ENCODE measurements at places on chromosomes 7 and 10.

DNA sequence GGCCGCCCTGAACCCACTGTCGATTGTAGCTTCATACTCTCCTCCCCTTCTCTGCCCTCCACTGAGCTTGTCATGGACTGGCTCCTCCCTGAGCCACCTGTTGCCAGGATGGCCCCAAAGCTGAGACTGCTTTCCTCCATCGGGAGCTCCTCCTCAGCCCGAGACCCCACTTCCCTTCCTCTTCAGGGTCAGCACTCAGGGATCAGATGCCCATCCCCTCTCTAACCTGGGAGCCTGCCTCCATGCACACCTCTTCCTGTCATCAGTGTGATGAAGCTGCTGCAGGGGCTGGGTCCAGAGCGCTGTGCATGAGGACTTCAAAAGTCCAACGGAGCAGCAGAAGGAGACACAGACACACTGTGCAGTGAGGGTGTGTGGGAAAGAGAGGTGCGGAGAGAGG, 201.1 kb downstream of the WDR37 start:
- DNase-seq = no peak

- no peak for DNase-seq
Observed at GRCh38 chr10:1369665-1370064, 313.5 kb downstream of the WDR37 start.

DNA sequence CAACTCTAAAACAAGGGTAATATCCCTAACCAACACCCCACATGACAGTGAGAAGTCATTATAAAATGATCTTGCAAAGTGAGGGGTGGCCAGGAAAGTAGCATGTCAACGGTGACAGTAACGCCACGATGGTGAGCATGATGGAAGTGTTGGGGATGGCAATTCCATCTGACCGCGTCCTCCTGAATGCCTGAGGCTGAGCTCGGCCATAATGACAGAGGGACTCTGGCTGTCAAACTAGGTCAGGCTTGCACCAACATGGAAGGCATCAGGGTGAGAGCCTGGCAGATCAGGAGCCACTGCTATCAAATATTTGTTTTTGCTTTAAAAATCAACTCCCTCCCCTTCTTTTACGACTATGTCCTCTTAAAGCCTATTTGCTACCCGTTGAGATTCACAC, 55.7 kb upstream of the EFCAB10 start:
- no peak for DNase-seq

DNA sequence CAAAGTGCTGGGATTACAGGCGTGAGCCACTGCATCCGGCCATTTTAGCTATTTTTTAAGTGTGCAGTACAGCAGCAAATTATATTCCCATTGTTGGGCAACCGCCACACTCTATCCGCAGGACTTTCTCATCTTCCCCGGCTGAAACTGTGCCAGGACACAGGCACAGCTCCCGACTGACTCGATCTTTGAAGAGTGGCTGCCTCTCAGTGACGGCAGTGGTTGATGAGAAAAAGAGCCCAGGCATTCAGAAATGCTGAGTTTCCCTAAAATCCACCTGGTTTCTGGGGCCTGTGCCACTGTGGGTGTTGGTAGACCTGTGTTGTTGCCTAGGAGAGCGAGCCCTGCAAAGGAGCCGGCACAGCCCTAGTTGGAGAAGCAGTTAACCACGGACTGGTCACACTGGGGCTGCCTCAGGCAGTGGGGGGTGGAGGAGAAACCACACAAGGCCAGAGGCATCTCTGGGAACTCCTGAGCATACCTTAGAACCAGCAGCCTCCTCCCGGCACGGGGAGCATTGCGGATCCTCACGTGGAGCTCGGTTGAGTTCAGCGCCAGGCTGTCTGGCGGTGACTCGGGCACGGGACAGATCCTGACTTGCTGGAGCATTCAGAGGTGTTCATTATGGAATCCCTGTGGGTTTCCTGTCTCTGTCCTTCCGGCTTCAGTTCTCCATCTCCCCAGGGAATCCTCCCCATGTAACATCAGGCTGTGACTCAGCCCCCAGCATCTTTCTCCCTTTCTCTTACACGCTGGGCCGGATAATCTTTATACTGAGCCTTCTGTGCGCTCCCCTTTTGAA, 16.2 kb downstream of the PFKFB3 start:
- DNase-seq = no peak

DNA sequence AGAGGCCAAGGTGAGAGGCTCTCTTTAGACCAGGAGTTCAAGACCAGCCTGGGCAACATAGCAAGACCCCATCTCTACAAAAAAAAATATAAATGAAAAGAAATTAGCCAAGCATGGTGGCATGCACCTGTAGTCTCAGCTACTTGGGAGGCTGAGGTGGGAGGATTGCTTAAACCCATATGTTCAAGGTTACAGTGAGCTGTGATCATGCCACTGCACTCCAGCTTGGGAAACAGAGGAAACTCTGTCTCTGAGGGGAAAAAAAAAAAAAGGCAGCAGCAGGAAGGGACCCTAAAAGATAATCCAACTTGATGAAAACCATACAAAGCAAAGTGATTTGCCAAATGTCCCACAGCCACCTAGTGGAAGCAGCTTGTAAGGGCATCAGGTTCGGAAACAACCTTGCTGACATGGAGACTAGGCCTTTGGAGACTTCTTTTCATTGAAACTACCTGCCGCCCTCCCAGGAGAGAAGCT, 15.6 kb upstream of the PBLD start:
- DNase-seq = no peak

DNA sequence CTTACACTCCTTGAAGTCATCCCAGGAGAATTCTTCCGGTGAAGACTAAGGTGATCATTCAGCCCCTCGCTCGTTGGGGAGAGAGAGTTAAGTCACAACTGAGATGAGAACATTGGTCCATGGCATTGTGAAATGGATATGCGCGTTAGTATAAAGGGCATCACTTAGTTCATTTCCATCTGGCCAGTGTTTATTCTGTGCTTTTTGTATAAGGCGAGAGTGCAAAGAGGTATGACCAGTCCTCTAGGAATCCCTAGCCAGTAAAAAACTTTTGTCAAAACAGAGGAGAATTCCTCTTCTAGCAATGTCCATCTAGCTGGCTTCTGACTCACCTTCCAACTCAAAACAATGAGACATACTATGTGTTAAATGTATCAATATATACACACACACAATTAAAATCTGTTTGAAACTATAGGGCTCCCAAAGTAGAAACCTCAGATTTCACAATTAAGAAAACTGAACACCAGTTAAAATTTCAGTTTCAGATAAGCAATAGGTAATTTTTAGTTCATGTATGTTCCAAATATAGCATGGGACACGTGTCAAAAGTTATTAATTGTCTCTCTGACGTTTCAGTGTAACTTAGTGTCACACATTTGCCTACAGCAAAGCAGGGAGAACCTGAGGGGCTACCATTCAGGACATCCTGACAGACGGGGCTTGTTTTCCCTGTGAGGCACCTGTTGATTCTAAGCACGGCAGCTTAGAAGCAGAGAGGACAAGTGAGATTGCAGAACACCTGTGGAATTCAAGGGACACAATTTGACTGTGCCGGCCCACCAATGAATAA, 158.9 kb downstream of the KLF6 start:
- no peak for DNase-seq

GRCh38 chr10:58546722-58547445, 34.2 kb downstream of the BICC1 start:
- no peak for DNase-seq

- DNase-seq = no peak
Observed at GRCh38 chr7:102270178-102270887, 16.3 kb upstream of the SH2B2 start.

DNA sequence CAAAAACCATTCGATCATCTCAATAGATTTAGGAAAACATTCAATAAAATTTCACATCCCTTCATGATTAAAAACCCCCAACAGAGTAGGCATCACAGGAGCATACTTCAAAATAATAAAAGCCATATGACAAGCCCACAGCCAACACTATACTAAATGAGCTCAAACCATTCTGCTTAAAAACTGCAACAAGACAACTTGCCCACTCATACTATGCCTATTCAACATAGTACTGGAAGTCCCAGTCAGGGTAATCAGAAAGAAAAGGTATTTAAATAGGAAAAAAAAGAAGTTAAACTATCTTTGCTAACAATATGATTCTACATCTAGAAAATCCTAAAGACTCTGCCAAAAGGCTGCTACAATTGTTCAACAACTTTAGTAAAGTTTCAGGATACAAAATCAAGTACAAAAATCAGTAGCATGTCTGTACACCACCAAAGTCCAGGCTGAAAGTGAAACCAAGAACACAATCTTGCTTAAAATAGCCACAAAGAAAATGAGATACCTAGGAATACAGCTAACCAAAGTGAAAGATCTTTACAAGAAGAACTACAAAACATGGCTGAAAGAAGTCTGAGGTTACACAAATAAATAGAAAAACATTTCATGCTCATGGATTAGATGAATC, 882.6 kb downstream of the GRM8 start:
- no peak for DNase-seq

GRCh38 chr7:127892488-127893314, 138.5 kb downstream of the LRRC4 start:
- DNase-seq = peak; percentile 45

GRCh38 chr10:71233482-71233892, 21.1 kb downstream of the UNC5B start:
- DNase-seq = no peak

- DNase-seq = no peak
Observed at GRCh38 chr7:47688311-47689100, 106.6 kb upstream of the TNS3 start.

- DNase-seq = no peak
Observed at GRCh38 chr7:77184463-77184862, 15.2 kb downstream of the FGL2 start.

- DNase-seq = no peak
Observed at GRCh38 chr10:25285809-25286208, 111.0 kb downstream of the GPR158 start.

DNA sequence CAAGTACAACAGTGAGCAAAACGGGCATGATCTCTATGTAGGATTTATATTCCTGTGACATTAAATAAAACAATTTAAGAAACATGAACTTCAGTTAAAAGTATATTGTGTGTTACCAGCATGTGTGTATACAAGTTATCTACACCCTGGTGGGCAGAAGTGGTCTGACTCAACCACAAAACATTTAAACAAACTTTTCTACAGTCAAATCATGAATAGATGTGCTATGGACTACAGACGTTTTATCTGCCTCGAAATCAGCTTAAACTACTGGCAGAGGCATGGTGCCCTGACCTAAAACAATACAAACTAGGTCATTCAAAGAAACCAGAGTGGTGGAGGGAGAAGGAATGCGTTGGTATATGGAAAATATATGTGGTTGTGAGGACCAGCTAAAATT, 3.6 kb downstream of the ARL3 start:
- DNase-seq = no peak

- no peak for DNase-seq
Observed at GRCh38 chr10:124249196-124249595, 155.8 kb upstream of the CHST15 start.

GRCh38 chr7:44808914-44809393, 12.5 kb downstream of the PPIA start:
- DNase-seq = no peak

DNA sequence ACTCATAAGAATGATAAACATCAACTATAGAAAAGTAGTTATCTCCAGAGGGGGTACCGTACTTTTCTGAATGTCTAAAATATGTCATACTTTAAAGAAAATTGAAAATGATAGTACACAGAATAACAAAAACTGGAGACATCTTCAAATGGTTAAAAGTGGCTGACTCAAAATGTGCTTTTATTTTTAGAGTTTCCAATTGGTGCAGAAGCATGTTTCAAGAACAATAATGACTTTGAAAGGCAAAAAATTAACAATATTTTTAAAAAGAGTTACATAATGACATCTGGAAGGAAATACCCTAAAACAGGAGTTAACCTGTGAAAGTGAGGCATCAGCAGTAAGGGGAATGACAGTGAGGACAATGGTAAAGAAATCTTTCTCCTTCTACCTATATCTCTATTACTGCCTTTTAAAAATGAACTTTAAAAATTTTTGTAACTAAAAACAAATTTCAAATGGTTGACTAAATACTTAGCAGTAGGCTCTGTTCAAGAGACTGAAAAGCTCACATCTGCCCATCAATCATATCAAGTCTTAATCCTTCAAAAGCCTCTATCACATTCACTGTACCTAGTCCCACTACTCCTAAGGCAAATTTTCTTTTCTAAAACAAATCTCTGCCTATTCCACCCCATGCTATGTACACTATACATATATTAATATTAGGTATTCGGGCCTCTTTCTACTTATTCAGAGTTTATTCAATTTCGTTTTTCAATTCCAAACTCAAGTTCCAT, 3.0 kb downstream of the ASZ1 start:
- no peak for DNase-seq

GRCh38 chr7:3094701-3095445, 51.2 kb upstream of the CARD11 start:
- DNase-seq = no peak

DNA sequence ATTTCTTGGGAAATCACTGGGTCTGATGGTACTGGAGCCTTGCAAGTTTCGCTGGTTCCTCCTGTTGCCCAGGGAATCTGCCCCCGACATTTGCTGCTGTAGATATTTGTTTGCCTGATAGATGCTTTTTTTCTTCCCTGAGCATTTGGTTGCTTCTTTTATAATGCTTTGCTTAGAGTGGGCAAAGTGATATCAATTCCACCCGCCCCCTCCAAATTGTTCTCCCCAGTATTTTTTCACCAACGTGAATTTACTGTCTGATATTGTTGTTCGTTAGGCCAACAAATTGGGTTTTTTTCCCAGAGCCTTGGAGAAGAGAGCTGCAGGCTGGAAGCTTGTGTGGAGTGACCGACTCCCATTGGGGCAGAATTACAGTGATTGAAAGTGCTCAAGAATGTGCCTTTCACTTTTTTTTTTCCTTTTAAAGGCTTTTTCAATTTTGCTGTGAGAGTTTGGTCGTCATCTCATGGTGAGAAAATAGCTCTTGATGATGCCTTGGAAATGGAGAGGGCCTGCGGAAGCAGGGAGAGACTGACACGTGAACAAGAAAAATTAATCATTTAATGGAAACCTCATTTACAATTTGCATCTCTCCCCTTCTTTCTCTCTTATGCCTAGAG, 2.5 kb downstream of the GRK5 start:
- DNase-seq = no peak

GRCh38 chr7:94908323-94909178, 1.2 kb downstream of the PPP1R9A start:
- DNase-seq = peak; percentile 33

- no peak for DNase-seq
Observed at GRCh38 chr10:79296431-79296830, 50.8 kb upstream of the PPIF start.

Data from urinary bladder (tissue), 4 donors.